ENCODE measurements at places on chromosomes 16 and 17.

DNA sequence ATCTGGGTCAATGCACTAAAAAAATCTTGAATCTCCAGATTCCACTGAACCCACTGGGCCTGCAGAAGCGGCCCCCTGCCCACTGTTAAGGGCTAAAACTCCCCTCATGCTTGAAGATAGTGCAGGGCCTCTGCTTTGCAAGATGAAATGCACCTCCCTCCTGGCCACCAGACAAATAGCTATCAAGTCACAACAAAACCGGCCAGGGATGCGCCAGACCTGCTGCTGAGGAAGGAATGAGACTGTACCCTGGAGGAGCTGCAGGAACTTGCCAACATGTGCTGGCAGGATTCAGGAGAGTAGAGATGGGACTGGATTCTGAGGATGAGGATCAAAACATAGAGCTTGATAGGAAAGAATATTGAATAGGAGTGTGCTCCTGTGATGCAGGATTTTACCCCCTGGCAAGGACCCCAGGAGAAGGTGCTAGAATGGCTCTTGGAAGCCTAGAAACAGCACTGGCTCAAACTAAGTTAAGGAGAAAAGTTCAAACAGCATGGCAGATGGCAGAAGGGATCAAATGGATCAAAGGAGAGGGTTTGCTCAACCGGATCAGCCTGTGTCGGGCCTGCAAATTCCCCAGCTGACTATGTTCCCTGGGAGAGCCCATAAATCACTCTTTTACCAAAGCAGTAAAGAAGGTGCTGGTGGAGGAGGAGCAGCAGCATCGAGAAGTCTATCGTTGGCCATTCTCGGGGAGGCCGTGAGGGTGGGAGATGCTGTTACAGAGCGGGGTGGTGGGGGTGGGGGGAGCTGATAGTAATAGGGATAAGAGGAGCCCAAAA is 27.2 kb upstream of the XYLT2 start:
- no peak overlapping the region for H3K27ac ChIP-seq
- no peaks in the 10 kb centered on the region for H3K36me3 ChIP-seq
- H3K4me3 ChIP-seq: no peak overlapping the region
- peaks cover 28% of the 10 kb centered on the region for H3K27me3 ChIP-seq
- DNase-seq: peak; percentile 19

DNA sequence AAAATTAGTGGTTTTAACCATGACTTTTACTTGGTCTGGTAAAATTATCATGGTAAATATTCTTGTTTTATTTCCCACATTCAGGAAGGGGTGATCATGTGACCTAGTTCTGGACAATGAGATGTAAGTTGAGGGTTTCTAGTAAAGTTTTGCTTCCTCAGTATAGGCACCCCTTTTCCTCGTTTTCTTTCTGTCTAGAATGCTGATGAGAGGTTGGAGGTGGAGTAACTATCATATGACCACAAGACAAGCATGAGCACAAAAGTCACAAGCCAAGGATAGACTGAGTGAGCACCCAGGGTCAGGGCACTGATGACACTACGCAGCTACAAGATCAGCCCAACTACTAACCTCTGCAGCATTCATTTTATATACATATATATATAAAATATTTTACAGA is 53.9 kb downstream of the MYO1D start:
- peaks cover 4% of the 10 kb centered on the region for H3K27me3 ChIP-seq
- no peaks in the 10 kb centered on the region for H3K36me3 ChIP-seq
- no peak overlapping the region for H3K27ac ChIP-seq
- no peaks in the 10 kb centered on the region for H3K4me1 ChIP-seq
- DNase-seq: no peak

GRCh38 chr17:58046239-58047094 is 36.8 kb upstream of the DYNLL2 start:
- H3K27me3 ChIP-seq: peaks cover 23% of the 10 kb centered on the region
- no peak overlapping the region for H3K4me3 ChIP-seq
- H3K36me3 ChIP-seq: no peaks in the 10 kb centered on the region
- no peaks in the 10 kb centered on the region for H3K4me1 ChIP-seq
- no peak for DNase-seq
- no peak overlapping the region for H3K27ac ChIP-seq

GRCh38 chr17:8126491-8127066 is 2.7 kb upstream of the HES7 start:
- no peaks in the 10 kb centered on the region for H3K27me3 ChIP-seq
- H3K27ac ChIP-seq: no peak overlapping the region
- DNase-seq: peak; percentile 52

GRCh38 chr16:11405331-11406176 is 60.3 kb downstream of the RMI2 start:
- peaks cover 5% of the 10 kb centered on the region for H3K4me1 ChIP-seq
- no peak overlapping the region for H3K27ac ChIP-seq
- DNase-seq: peak; percentile 8
- H3K4me3 ChIP-seq: no peak overlapping the region
- H3K27me3 ChIP-seq: peaks cover 4% of the 10 kb centered on the region

- H3K4me1 ChIP-seq: peaks cover 23% of the 10 kb centered on the region
- H3K4me3 ChIP-seq: no peak overlapping the region
- DNase-seq: no peak
- H3K36me3 ChIP-seq: peaks cover 3% of the 10 kb centered on the region
- H3K27ac ChIP-seq: no peak overlapping the region
- H3K27me3 ChIP-seq: no peaks in the 10 kb centered on the region
Observed at GRCh38 chr16:67250045-67250327, 1.2 kb downstream of the SLC9A5 start.

- no peaks in the 10 kb centered on the region for H3K4me1 ChIP-seq
- H3K36me3 ChIP-seq: no peaks in the 10 kb centered on the region
- DNase-seq: no peak
- H3K27me3 ChIP-seq: peaks cover 4% of the 10 kb centered on the region
Observed at GRCh38 chr17:32100971-32101631, 41.2 kb upstream of the RHOT1 start.

- no peak for DNase-seq
- no peaks in the 10 kb centered on the region for H3K27me3 ChIP-seq
- H3K4me3 ChIP-seq: no peak overlapping the region
- peaks cover 3% of the 10 kb centered on the region for H3K4me1 ChIP-seq
- no peaks in the 10 kb centered on the region for H3K36me3 ChIP-seq
Observed at GRCh38 chr17:17520599-17521232, 24.5 kb upstream of the RASD1 start.

- H3K4me1 ChIP-seq: no peaks in the 10 kb centered on the region
- DNase-seq: no peak
- no peak overlapping the region for H3K27ac ChIP-seq
- no peak overlapping the region for H3K4me3 ChIP-seq
- H3K36me3 ChIP-seq: peaks cover 10% of the 10 kb centered on the region
Observed at GRCh38 chr17:82390860-82391435, 19.4 kb downstream of the UTS2R start.

- no peaks in the 10 kb centered on the region for H3K36me3 ChIP-seq
- no peak overlapping the region for H3K4me3 ChIP-seq
- H3K27ac ChIP-seq: no peak overlapping the region
- no peak for DNase-seq
Observed at GRCh38 chr16:86960266-86960665, 356.9 kb downstream of the C16orf95 start.

- no peaks in the 10 kb centered on the region for H3K27me3 ChIP-seq
- peak overlapping the region; percentile 26 for H3K27ac ChIP-seq
- no peak overlapping the region for H3K4me3 ChIP-seq
- H3K4me1 ChIP-seq: peaks cover 29% of the 10 kb centered on the region
- no peak for DNase-seq
- H3K36me3 ChIP-seq: no peaks in the 10 kb centered on the region
Observed at GRCh38 chr16:66905633-66906539, 12.8 kb downstream of the CDH16 start.
